ENCODE measurements at places on chromosomes 2 and 18. TPM values are rescaled to one million over a fixed set of nuclear protein-coding genes. Genes with fewer than 3 reads are reported as not detected.

The PAIP2B gene
- 0.66 TPM for total RNA-seq

The ANKRD62 gene
- not detected for total RNA-seq

The FOXI3 gene
- total RNA-seq = not detected

The LCT gene
- total RNA-seq = under 0.01 TPM

The SIX3 gene
- not detected for total RNA-seq

The ALPP gene
- under 0.01 TPM for total RNA-seq

The GCA gene
- 7.6 TPM for total RNA-seq

The TTN gene
- 0.50 TPM for total RNA-seq

The GAREM2 gene
- total RNA-seq = 1.3 TPM
